Fibroblast of skin of back (primary cell): ENCODE measurements at places on chromosomes 2 and 18.
A peak's percentile ranks its signal among the peaks of the same experiment; 100 is the strongest.

GRCh38 chr2:84417453-84418145, 41.5 kb downstream of the SUCLG1 start:
- peak; percentile 54 for DNase-seq

DNA sequence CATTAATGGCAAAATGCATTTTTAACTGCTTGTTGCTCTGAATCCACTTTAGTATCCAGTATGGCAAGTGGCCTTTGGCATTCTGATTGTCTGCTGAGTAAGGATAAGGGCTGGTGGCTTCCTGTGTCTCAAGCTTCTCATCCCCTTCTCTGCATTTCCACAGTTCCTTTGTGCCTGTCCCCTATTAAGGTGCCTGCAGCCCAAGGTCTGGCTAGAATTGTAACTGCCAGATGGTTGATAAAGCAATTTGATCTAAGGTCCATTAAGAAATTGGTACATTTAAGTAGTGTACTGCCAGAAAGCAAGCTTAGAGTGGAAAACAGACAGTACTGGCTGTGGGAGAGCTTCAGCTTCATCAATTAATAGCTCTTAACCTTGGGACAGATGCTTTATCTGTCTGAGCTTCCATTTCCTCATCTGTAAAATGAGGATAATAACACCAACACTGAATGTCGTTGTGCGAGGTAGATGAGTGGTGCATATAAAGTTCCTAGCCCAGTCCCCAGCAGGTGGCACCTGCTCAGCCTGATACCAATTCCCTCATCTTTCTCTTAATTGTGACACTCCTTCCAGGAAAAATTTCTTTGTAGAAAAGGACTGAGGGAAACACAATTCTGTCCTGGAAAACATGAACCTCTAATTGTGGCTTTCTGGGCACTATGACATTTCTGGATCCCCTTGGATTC, 570.6 kb upstream of the GCFC2 start:
- DNase-seq: no peak

DNA sequence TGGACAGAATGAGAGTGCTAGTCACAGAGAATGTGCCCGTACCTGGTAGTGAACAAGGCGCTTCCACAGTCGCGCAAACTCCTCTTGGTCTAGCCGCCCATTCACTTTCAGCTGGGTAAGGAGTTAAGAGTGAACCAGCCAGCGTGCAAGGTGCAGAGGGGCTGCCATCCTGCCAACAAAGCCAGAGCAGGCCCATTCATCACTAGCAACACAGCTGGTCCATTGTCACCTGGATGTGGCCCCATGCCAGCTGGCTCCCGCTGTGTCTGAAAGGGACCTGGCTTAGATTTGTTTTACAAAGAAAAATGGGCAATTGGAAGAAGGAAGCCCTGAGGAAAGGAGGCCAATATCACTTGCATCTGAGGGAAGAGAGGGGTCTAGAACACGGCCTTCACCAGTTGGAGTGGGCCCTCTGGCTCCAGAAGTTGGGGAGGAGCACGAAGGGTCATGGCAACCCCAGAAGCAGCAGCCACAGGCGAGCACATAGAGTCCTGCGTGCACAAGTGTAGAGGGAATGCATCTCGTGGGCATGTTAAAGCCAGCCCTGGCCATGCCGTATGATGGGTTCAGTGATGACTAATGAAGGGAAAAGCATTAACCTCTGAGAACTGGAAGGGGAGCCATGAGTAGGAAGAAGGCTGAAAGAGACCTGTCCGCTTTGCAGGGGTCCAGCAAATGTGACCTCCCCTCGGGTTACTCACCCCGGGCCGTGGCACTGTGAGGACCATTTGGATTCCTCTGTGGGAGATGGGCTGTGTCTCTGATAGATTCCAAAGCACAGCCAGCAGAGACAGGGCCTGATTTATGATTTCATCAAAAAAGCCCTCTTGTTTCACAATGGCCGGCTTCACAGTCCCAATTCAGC, 70.6 kb downstream of the CAPN13 start:
- no peak for DNase-seq

- DNase-seq: no peak
Observed at GRCh38 chr2:143680885-143681405, 551.7 kb downstream of the ARHGAP15 start.

DNA sequence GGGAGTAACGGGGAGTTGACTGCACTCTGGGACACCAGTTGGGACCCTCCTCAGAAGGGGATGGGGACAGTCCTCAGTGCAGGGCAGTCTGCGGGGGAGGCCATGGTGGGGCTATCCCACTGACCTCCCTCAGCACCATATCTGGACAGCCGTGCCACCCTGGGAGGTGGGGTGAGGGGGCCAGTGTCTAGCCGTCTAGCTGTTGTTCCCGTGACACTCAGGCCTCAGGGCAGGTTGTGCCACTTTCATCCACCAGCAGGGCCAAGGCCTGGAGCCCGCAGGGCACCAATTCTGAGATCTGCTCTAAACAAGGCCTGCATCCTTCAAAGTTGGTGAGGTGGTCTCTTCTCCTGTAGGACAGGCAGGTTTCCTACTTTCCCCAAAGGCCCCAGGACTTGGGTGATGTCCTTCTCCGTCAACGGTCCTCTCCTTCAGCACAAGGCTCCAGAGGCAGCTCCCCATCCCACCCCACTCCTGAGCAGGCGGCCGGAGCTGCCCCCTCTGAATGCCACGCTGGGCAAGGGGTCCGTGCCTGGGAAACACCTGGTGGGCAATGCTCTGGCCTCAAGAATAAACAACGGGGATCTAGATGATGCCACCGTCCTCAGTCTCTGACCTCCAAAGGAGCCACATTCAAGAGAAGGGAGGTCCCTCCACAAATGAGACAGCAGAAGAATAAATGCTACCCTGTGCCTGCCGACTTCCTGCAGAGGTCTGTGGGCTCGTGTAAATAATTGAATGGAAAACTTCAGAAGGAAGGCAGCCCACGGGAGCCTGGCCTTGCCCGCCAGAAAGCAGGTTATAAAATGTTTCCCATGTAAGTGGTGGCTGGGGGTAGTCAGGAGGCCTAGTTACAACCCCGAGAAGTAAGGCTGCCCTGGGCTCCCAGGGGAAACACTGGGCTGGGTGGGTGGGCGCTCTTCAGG, 42.8 kb upstream of the PTMA start:
- DNase-seq: no peak

GRCh38 chr2:137607722-137608318, 356.5 kb upstream of the HNMT start:
- DNase-seq: no peak

DNA sequence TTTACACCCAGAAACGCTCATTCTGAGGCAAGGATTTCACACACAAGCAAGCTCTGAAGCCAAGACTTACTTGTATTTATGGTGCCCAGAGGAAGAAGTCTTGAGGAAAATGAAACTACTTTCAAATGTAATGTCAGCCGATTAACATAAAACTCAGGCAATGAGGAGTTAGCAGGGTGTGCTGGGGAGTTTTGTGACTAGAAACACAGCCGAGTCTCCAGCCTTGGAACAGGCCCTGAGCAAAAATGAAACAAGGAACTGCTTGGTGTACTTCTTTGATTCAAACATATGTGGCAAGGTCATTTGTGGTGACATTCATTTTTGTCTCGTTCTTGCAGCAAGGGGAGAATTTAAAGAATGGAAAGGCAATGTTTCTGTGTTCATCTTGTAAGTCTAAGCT, 4.5 kb downstream of the DYTN start:
- no peak for DNase-seq

- no peak for DNase-seq
Observed at GRCh38 chr2:202690321-202690900, 55.6 kb downstream of the FAM117B start.

DNA sequence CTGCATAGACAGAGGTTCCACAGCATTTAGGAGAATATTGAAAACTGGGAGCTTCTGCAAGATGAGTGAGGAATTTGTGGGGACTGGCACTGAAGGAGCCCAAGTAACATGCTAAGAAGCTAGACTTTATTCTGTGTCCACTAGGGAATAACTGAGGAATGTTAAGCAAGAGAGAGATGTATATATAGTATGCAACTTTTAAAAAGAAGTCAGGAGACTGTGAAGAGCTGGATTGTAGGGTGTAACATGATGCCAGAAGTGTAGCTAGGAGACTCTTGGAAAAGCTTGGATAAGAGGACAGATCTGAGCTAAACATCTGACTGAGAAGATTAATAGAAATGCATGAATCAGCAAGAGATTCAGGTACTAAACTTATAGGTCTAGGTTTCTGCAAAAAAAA, 270.6 kb upstream of the MMADHC start:
- DNase-seq: peak; percentile 69

DNA sequence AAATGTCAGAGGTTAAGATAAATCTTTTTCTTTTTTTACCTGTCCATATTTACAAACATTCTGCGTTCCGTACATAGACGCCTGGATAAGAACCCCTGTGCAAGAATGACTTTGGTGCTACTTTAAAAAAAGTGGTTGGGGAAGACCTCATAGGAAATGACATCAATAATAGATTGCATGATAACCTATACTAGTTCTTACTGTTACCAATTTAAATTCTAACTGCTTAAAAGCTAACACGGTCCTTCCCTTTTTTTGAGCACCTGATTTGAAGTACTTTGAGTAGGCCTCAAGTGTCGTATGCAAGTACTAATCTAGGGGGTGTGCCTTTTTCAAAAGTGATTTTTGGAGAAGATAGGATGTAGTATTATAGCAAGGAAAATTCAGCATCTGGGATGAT, 2.1 kb downstream of the SLC39A10 start:
- no peak for DNase-seq

DNA sequence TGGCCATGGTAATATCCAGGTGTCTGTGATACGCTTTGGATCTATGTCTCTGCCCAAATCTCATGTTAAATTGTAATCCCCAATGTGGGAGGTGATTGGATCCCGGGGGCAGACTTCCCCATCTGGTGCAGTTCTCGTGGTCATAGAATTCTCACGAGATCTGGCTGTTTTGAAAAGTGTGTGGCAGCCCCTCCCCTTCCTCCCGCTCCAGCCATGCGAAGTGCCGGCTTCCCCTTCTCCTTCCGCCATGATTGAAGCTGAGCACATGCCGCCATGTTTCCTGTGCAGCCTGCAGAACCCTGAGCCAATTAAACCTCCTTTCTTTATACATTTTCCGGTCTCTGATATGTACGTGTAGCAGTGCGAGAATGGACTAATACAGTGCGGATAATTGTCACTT, 42.5 kb downstream of the GPC1 start:
- DNase-seq: no peak

GRCh38 chr18:48303883-48304282, 105.3 kb downstream of the ZBTB7C start:
- no peak for DNase-seq

- no peak for DNase-seq
Observed at GRCh38 chr2:178115271-178115670, 3.0 kb downstream of the RBM45 start.

GRCh38 chr18:74478880-74479279, 17.3 kb upstream of the CNDP2 start:
- no peak for DNase-seq

DNA sequence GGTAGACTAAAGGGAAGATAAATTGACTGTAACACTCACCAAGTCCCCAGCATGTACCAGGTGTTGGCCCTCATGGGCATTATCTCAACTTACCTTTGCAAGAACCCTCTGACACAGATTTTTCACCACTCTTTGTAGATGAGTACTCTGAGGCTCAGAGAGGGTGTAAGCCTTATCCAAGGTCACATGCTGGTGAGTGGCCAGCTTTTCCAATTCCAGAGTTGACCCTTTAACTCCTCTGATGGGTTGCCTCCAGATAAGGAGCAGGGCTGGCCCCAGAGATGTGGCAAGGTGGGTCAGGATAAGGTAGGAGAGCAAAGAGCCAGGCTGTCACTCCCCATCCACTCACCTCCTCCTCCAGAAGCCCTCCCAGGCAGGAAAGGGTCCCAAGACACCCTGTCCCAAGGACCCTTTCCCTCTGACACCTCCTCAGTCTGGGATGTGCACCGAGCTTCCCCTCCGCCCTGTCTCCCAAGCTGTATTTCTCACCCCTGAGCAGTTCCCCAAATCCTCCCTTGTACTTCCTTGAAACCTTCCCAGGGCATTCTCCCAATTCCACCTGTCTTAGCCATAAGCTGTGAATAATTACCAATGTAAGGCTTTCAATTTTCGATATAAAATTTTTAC, 165.9 kb downstream of the ZFP36L2 start:
- DNase-seq: no peak

DNA sequence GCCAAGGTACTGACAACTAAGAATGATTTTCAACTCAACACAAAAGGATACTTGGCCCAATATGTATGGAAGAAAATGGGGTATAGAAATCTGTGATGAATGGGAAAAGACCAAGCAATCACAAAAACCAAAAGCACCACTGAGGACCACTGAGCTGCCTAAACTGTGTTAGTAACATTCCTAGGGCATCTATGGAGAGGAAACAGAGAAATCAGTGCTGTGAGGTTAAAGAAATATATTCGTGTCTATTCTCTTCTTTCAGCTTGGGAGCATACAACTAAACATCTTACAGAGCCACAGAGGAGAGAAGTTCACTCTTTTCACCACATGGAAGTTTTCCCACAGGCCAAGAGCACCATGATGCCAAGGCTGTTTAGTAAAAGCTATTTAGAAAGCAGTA, 47.3 kb upstream of the CALCRL start:
- DNase-seq: no peak

DNA sequence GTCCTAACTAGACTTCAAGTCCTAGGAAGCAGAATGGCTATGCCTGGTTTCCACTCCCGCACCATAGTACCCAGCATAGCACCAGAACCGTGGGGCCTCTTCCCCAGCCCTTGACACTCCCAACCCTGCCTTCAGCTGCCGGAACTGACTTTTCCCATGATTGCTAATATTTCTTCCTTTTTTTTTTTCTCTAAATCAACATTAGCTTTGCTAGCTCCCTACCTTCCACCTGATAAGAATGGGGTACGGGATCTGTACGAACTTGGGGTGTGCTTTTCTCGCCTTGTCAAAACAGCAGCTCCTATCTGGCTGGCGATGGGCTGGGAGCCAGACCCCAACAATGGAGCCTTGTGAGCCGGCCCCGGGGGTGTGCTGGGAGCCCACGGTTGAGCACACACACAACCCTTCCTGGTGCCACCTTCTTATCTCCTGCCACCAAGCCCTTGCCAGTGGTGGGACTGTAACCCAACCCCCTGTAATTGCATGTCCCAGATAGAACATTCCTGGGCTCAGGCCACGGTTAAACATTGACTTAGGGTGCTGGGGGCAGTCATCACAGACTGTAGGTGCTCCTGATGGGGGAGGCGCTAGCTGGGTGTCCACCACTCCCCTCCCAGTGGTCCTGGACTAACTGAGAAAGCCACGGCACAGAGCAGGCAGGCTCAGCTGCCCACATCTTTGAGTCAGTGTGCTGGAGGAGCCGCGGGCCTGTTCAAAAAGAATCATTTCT, 213.0 kb upstream of the HAAO start:
- DNase-seq: no peak

- DNase-seq: no peak
Observed at GRCh38 chr2:72710418-72711152, 115.2 kb downstream of the EXOC6B start.

- DNase-seq: no peak
Observed at GRCh38 chr2:10579876-10580514, 109.8 kb downstream of the NOL10 start.
